Thoracic aorta endothelial cell (primary cell): ENCODE measurements at places on chromosomes 6 and 20. TPM values are rescaled to one million over a fixed set of nuclear protein-coding genes. Genes with fewer than 3 reads are reported as not detected.

HLA-DQA1 gene
- total RNA-seq: not detected in 2 replicates

C20orf144 gene
- total RNA-seq: 0.07 and 0.13 TPM in 2 replicates

SAMD3 gene
- total RNA-seq: not detected in 2 replicates

TXLNB gene
- total RNA-seq: under 0.01 and 0.22 TPM in 2 replicates

MCCD1 gene
- total RNA-seq: not detected in 2 replicates
